Central memory CD4-positive, alpha-beta T cell (primary cell): ENCODE measurements at places on chromosomes 7 and 10.

- DNase-seq: no peak
Observed at GRCh38 chr7:71548746-71549145, 416.8 kb downstream of the GALNT17 start.

DNA sequence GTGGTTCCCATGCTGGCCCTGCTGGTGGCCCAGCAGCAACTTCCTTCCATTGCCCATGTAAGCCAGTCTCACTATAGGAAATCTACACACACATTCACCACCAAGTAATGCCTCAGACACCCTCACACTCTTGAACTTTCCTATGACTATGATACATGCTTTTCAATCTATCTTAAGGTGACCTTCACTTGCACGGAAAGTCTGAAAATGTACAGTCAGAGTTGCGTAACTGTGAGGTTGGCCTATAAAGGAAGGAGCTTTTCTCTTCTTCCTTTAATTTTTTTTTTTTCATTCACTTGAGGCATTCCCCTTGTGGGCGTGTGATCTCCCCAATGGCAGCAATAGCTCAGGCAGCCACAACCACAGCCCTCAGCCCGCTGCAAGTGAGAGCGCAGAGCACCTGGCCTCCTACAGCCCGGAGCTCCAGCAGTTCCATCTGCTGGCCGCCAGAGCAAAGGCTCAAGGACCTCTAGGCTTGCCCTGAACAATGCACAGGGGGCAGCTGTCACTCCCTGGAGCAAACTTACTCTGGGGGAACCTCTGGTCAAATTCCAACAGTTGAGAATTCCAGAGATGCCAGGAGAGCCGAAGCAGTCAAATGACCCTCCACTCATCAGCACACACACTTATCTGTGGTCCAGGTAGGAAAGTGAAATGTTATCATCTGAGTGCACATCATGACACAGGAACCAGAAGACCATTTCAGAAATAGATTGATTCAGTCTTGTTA is 123.1 kb upstream of the ADO start:
- DNase-seq: peak; percentile 72

DNA sequence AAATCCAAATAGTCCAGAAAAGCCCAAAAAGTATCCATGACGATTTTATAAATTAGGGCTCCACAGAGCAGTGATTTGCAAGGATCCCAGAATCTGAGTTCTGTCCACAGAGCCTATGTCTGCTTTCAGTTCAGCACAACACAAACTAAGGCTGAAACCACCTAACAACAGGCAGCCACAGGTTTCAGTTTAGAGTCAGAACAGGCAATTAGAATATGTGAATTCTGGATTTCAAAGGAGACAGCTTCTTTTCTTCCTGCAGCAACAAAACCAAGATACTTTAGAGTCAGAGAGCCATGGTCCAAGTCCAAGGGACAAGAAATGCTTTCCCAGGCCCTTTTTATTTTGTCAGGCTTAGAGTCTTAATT is 23.6 kb downstream of the IFIT3 start:
- no peak for DNase-seq

- no peak for DNase-seq
Observed at GRCh38 chr7:96942112-96942511, 63.2 kb upstream of the DLX6 start.

GRCh38 chr10:103969436-103969835 is 2.5 kb downstream of the SLK start:
- DNase-seq: no peak

DNA sequence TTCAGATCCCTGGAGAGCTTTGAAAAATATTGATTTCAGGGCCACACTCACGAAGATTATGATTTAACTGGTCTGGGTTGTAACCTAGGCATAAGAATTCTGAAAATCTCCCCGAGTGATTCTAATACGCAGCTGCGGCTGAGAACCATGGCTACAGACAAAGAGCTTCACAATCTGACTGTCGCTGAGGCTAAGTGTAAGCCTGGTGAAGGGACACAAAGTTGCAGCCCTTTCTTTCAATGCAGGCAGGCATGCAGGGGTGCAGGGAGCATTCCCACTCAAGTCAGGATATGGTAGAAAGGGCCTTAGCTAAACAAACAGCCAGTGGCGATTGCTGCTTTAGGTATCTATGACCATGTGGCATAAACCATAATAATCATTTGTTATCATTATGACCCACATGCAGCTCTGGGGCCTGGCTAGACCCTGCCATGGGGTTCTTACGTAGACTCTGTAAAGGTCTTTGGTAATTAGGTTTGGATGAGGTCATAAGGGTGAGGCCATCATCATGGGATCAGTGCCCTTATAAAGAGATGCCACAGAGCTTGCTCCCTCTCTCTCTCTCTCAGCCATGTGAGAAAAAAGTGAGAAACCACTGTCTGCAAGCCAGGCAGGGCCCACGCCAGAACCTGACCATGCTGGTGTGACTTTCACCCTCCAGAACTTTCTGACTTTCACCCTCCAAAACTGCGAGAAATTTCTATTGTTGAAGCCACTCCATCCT is 88.4 kb upstream of the LANCL2 start:
- DNase-seq: no peak

DNA sequence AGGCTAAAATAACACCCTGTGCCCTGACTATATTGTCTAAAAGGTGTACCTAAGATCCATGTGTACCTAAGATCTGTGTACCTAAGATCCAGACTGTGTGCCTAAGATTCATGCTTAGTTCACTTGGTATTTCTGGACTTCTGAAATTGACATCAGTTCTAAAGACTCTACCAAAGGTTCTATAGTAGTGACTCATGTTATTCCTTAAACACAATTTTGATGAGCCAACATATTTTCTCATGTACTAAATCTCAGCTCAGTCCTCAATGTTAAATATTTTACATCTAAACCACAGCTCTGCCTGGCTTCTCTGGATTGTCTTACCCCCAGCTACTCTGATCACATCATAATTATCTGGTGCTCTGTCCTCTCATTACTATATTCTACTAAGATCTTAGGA is 802.3 kb upstream of the SORCS1 start:
- no peak for DNase-seq

DNA sequence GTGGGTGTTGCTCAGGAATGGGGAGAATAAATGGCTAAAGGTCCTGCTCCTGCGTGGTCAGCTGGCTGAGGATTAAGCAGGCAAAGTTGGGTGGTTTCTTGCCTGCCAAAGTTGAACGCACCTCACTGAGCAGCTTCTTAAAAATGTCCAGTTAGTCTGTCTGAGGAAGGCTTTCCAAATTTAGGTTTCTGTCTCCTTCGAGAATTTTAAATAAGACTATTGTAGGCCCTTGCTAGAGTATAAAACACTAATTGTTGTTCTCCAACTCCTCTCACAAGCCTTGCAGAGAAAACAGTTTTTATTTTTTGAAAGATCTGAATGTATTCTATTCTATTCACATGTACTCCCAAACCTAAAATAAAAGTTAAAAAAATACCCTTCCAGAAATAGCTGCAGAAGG is 122.0 kb upstream of the LAMB4 start:
- DNase-seq: no peak

GRCh38 chr7:140593672-140593982 is 47.0 kb downstream of the DENND2A start:
- DNase-seq: no peak

GRCh38 chr10:77436257-77436975 is 201.2 kb downstream of the KCNMA1 start:
- no peak for DNase-seq

- no peak for DNase-seq
Observed at GRCh38 chr10:94292434-94293090, 70.2 kb downstream of the NOC3L start.

- no peak for DNase-seq
Observed at GRCh38 chr10:96578633-96579032, 8.2 kb downstream of the TM9SF3 start.

- no peak for DNase-seq
Observed at GRCh38 chr7:157715938-157716280, 379.1 kb downstream of the DNAJB6 start.

DNA sequence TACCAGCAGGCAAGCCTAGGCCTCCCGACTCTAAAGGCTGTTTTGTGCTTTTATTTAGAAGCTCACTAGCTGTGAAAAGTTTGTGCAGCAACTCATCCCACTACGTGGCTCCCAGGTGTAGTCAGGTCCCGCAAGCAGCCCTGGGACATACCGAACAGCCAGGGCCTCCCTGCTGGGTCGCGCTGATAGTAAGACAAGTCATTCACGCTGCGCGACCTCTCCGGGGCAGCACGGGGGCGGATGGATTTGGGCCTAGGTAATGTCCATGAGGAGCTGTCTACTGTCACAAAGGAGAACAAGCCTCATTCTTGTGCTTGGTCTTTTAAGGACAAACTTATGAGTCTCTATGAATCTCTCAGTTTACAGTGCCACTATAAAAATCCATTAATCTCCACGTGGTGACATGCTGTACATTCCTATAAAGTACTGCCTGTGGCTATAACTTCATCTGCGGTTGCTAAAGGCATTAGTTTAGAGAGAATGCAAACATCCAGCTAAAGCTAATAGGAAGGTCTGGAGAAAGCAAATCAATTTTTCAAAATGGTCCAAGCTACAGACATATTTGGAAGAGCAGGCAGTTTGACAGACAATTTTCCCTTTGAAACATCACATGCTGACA is 546.8 kb downstream of the PHTF2 start:
- no peak for DNase-seq

DNA sequence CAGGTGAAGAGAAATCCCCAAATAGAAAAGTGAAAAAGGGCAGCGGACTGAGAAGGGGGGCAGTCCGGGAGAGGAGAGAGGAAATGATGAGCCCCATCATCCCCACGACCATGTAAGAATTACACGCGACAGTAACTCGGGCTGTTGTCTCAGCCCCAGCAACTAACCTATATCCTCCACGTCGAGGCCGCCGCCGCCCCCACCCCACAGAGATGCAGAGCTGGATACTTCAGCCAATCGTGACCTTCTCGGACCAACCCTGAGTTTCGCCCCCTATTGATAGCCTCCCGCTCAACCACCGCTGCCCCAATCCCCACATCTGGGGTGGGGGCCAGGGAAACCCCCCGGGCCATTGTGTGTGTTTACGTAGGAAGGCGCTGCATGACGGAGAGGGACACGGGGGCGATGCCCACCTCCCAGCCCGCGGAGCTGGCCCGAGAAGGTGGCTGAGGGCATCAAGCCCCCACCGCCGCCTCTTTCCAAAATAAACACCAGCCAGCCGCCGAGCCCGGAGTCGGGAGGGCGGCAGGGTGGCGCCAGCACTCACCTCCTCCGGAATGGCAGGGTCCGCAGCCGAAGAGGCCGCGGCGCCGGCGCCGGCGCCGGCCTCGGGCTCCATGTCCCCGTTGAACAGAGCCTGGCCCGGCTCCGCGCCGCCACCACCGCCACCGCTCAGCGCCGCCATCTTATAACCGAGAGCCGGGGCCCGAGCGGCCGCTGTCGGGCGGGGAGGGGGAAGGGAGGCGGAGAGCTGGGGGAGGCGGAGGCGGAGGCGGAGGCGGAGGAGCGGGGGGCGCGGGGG is 509 bp downstream of the BRAF start:
- peak; percentile 82 for DNase-seq

GRCh38 chr10:96840841-96841518 is 8.9 kb downstream of the LCOR start:
- no peak for DNase-seq

GRCh38 chr7:68249611-68250010 is 1253.0 kb downstream of the TYW1 start:
- DNase-seq: no peak

- DNase-seq: no peak
Observed at GRCh38 chr10:50438049-50438936, 185.5 kb downstream of the SGMS1 start.

DNA sequence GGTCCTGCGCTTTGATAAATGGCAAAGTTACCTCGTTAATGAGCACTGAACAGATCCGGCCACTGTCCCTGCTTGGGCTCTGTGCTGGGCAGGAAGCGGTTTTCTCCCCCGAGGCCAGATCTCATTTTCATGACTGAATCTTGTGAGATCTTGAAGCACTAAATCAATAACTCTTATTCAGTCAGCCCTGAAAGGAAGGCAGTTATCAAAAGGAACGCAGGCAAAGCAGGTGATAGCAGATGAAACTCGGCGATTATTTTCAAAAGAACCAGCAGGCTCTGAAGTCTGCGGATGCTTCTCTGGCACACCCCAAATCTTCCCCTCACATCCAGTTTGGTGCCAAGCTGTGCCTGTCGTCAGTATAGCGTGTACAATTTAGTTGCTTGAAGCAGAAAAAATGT is 228.7 kb downstream of the BAMBI start:
- no peak for DNase-seq

DNA sequence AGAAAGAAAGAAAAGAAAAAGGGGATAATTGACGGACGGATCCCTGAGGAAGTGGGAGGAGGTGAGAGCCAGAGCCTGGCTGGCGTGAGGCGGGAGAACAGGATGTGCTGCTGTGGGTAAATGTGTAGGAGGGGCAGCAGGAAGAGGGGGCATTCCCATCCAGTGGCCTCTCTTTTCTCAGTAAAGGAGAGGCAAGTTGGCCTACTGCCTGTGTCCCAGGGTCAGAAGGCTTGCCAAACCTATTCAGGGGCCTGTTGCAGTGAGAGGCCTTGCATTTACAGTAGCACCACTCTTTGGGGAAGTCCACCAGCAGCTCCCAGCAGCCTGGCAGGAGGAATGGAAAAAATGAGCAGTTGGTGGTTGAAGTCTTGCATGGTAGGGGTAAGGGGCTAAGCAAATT is 26.6 kb upstream of the ASCC1 start:
- DNase-seq: no peak

GRCh38 chr7:157395206-157395605 is 58.4 kb downstream of the DNAJB6 start:
- DNase-seq: no peak

DNA sequence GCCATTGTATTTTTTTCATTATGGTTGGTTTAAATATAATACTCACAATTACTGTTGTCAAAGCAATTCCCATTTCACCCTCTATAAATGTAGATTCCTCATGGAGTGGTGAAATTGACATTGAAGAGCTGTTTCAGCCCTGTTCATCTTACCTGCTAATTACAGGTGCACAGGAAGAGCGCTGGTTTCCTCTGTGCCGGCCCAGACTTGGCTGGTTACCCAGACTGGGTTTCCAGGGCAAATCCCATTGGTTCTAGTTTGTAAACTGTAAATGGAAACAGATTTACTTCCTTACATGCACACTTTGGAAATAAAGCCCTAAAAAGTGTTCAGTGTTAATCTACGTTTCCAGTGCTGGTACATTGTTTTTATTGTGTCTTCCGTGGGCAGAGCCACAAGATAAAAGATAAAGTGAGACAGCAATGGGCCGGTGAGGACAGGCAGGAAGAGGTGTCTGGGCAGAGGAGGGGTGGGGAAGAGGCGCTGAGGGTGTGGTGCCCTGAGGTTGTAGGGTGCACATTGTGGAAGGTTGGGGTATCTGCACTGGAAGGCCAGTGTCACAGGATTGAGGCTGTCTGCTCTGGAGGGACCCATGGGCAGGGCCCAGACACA is 71.6 kb upstream of the ZPBP start:
- peak; percentile 49 for DNase-seq
